DND-41 (cell line): ENCODE measurements at places on chromosomes 6 and 20.

GRCh38 chr6:127879685-127880084 lies 21.2 kb downstream of the THEMIS start:
- peaks cover 62% of the 10 kb centered on the region for H3K4me1 ChIP-seq
- peak; percentile 85 for DNase-seq
- no peaks in the 10 kb centered on the region for H3K36me3 ChIP-seq
- no peak overlapping the region for H3K4me3 ChIP-seq
- H3K27me3 ChIP-seq, result no peaks in the 10 kb centered on the region

- no peaks in the 10 kb centered on the region for H3K4me1 ChIP-seq
- H3K27ac ChIP-seq, result no peak overlapping the region
- no peak overlapping the region for H3K4me3 ChIP-seq
- no peak for DNase-seq
- H3K36me3 ChIP-seq, result no peaks in the 10 kb centered on the region
Observed at GRCh38 chr6:107418118-107418517, 41.2 kb downstream of the PDSS2 start.

DNA sequence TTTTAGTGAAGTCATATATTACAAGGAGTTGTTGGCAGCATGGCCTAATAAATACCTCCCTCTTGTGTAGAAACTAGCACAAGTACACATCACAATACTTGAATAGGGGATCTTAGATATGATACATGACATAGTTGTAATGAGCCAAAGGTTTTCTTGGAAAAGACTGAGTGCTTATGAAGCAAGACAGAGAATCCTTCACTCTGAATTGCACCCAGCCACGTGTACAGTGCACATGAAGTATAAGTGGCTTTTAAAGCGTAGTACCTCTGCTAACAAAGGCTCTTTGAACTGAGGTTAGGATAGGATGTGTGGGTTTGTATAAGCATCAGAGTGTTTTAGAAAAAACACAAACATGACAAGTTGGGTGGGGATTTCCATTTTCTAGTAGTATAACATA lies 145.5 kb upstream of the STMND1 start:
- H3K27me3 ChIP-seq, result no peaks in the 10 kb centered on the region
- H3K4me1 ChIP-seq, result no peaks in the 10 kb centered on the region
- no peak for DNase-seq
- H3K4me3 ChIP-seq, result no peak overlapping the region

DNA sequence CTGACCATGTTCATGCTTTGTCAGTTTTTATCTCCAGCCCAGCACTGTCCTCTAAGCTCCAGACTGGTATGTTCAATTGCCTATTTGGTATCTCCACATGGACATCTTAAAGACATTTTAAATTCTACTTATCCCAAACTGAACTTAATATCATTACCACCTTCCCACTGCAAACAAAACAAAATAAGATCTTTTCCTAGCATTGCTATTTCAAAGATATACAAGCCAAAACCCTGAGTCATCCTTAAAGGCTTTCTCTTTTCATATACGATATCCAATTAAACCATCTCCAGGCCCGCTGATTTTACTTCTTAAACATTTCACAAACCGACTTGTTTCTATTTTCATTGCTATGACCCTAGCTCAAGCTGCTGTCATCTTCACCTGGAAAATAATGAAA lies 35.1 kb upstream of the HS3ST5 start:
- no peak overlapping the region for H3K27ac ChIP-seq
- no peak for DNase-seq
- H3K36me3 ChIP-seq, result no peaks in the 10 kb centered on the region

GRCh38 chr6:6057442-6058053 lies 50.8 kb upstream of the NRN1 start:
- no peak overlapping the region for H3K27ac ChIP-seq
- H3K4me3 ChIP-seq, result no peak overlapping the region
- no peak for DNase-seq
- no peaks in the 10 kb centered on the region for H3K36me3 ChIP-seq
- peaks cover 4% of the 10 kb centered on the region for H3K27me3 ChIP-seq

DNA sequence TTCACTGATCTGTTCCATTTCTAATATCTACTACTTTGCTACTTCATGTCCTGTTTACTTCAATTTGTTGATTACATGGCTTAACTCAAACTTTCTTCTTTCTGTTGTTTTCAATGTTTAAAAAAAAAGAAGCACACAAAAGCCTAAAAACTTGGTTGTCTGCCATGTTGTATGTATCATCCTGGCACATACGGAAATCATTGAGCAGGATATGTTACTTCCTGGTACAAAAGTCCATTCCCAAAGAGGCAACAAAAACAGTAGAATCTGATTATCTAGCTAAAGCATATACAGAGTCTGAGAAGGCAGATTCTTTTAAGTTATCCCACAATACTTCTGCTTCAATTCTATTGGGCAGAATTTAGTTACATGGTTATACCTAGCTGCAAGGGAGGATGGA lies 14.5 kb upstream of the COL12A1 start:
- H3K27me3 ChIP-seq, result peaks cover 5% of the 10 kb centered on the region
- no peak overlapping the region for H3K4me3 ChIP-seq
- H3K27ac ChIP-seq, result no peak overlapping the region
